ENCODE measurements at places on chromosomes 5 and 9. TPM values are rescaled to one million over a fixed set of nuclear protein-coding genes. Genes with fewer than 3 reads are reported as not detected.

DNA sequence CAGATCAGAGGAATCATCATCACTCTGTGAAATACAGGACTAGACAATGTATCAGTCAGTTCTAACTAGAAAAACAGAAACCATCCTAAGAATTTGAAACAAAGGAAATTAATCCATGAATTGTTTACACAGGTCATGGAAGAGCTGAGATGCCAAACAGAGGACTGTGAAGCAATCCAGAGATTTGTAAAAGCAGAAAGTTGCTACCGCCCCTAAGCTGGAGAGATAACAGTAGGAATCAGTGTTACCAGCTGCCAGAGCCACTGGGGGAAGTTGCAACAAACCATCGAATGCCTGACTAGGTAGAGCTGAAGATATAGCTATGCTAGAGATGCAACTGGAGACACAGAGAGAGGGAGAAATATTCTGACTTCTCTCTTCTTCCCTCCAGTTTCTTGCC lies 10.4 kb upstream of the MIER3 start:
- DNase-seq, result no peak

GRCh38 chr5:93062548-93062947 lies 518.5 kb downstream of the NR2F1-AS1 start:
- no peak for DNase-seq

DNA sequence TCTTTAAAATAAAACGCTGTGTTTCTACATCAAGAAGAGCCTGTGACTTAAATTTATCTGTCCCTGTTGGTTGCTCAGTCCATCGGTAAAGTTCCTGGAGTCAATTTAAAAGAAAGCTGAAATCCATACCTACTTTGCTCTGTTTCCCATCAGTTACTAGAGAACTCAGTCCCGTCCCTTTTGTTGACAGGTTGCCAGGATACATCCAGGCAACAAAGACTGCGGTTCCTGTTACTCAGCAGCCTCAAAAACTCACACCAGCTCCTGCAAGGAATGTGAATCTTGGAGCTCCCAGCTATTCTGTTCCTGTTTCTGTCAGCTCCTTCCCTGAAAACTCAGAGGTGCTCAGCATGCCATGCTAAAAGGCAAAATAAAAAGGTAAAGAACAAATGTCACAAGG lies at the start of gene ZNF474:
ZNF474 (plus strand) TSS at position 241 of the 400 bp plus-strand sequence. CDS start 22,445 bp downstream, outside the sequence.
- no peak for DNase-seq

DNA sequence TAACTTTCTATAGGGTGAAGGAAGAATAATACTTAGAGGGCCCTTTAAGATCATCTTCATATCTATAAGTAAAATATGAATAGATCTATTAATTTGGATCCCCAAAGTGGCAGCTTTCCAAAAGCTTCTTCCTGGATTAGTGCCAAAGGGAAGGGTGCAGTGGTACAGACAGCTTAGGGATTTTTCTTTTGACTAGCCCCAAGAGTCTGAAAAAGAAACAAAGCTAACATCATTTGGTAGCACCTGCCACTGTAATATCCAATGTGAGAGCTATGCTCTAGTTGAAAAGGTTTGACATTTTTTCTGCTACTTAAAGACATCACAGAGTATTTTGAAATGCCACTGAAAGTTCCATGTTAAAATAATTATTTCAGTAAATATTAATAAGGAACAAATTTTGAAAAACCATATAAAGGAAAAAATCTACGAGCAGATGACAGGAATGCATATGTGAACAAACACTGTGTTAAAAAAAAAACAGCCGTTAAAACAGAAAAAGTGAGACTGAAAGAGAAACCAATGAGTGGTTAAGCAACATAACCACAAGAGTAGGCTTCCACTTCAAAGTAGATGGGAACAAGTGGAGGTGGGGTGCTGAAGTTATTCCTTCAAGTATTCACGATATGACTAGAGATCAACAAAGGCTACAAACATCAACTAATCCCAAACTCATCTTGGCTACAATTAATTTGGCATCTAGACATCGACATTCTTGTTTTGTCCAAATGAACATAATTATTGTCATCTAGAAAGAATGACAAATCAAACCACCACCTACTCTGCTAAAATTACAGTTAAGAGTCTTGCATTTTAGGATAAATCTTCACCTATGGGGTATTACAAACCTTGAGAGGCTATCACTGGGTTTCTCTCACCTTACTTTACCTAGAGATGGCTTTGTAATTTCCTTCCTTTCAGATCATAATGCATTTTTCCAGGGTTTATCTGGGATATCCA lies 137.5 kb downstream of the CPLANE1 start:
- no peak for DNase-seq

DNA sequence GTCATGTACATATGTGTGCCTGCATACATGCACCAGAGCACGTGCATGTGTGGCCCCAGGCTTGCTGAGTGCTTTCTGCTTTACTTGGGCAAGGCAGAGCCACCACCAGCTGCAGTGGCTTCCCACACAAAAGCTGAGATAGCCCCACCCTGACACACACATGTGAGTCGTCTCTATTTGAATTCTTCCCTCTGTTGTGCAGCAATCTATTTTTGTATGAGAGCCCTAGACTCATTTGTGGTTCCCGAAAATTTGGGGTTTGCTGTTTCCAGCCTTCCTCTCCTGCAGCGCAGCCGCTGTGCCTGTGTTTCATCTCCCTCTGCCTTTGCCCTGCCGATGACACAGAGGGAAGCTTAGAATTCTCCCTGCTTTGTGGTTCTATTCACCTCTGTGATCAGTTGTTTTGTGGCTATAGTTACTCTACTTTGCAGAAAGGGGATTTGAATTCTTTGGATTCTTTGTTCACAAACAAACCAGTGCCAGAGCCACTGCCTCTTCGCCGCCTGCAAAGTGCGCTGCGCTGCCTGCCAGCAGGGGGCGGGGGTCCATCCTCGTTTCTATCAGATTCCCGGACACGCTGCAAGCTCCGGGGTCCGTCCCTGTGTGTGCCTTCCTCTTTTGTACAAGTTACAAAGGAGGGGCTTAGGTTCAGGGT lies 95.8 kb upstream of the DAP start:
- no peak for DNase-seq

DNA sequence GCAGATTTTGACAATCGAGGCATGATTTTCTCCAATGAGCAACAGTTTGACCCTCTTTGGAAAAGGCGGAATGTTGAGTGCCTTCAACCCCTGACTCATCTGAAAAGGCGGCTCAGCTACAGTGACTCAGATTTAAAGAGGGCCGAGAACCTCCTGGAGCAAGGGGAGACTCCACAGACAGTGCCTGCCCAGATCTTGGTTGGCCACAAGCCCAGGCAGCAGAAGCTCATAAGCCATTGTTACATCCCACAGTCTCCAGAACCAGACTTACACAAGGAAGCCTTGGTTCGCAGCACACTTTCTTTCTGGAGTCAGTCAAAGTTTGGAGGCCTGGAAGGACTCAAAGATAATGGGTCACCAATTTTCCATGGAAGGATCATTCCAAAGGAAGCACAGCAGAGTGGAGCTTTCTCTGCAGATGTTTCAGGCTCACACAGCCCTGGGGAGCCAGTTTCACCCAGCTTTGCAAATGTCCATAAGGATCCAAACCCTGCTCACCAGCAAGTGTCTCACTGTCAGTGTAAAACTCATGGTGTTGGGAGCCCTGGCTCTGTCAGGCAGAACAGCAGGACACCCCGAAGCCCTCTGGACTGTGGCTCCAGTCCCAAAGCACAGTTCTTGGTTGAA lies 13.6 kb downstream of the PTPDC1 start:
- no peak for DNase-seq

Gene GCNT1
- 7.9 TPM for total RNA-seq

GRCh38 chr5:149447373-149448367 lies 68.6 kb upstream of the IL17B start:
- no peak for DNase-seq

DNA sequence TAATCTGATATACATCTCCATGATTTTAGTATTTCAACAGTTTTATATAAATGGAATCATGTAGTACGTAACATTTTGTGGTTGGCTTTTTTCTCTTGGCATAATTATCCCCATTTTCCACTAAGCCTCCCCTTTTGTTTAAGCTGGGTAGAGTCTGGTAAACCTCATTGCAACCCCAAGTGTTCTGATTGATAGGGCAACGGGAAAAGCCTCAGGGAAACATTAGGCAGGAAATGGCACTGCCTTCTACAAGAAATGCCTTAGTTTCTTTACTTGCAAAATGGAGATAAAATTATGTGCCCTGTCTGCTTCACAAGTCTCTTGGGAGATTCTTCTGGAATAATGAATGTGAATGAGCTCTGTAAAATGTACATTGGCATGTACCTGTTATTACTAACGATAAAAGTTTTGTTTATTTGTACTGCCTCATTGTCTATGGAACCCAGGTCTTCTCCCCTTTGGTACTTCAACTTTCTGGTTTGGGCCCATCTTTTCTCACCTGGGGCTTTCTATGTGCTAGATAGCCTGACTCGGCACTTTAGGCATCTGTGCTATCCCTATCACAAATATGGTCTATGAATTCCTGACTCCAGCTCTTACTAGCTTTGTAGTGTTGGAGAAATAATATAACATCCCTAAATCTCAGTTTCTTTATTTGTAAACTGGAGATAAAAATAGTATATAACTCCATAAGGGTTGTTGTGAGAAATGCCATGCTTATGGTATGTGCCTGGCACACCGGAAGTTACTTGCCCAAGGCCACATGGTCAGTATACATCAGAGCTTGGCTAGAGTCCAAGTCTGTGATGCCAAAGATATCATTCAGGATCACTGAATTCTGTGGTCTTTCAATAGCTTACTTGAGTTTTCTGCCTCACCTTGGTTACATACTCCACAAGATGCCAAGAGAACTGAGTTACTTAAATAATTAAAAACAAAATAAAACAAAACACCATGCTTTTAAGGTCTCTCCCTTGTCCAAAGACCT lies 48.2 kb upstream of the ZNF169 start:
- no peak for DNase-seq

DNA sequence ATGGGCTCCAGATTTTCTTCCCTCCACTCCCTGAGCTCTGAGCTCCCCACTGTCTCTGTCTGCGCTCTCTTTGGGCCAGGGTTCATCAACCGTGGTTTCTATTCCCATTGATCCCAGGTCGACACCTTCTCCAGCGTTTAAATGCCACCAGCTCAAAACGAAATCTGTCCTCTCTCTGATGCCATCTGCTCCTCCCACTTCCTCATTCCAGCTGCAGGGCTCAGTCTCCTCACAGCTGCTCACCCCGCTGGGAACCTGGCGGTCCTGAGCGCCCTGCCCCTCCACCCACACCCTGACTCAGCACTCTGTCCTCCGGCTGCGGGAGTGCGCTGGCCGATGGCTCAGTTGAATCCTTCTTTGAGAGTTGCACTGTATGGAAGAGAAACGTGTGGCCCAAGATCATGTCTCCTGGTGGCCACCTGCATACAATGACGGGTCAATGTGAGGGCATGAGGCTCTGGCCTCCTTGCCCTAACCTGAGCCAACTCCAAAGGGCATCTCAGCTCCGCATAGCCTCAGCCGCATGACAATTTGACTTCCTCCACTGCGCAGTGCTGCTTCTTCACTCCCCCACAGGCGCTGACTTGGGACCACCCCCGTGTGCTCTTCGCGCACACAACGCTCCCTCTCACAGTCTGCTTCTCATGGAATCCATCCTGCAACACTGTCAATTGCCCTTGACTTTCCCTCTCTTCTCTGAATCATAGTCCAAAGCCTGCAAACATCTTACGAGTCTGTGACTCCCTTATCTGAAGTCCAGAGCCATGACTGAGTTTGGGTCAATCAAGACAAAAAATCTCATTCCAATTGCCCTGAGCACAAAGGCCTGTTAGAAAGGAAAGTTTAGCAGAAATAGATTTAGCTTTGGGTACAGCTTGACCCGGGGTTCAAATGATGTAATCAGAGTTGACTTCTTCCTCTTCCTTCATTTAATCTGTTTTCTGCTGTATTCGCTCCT lies 82.4 kb downstream of the PTCH1 start:
- no peak for DNase-seq

DNA sequence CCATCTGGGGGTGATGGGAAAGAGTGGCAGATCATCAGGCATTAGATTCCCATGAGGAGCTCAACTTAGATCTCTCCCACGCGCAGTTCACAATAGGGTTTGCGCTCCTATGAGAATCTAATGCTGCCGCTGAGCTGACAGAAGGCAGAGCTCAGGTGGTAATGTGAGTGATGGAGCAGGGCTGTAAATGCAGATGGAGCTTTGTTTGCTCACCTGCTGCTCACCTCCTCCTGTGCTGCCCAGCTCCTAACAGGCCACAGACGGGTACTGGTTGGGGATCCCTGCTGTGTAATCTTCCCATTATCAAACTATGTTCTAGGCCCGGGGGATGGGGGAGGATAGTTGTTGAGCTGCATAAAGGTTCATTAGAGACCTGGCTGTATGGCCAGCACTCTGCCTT lies 58.4 kb downstream of the UGCG start:
- DNase-seq, result no peak

- DNase-seq, result no peak
Observed at GRCh38 chr9:98429613-98430012, 174.2 kb upstream of the TBC1D2 start.

Gene SLC36A3
- total RNA-seq, result not detected

Gene SLC45A2
- total RNA-seq, result 1.2 TPM

DNA sequence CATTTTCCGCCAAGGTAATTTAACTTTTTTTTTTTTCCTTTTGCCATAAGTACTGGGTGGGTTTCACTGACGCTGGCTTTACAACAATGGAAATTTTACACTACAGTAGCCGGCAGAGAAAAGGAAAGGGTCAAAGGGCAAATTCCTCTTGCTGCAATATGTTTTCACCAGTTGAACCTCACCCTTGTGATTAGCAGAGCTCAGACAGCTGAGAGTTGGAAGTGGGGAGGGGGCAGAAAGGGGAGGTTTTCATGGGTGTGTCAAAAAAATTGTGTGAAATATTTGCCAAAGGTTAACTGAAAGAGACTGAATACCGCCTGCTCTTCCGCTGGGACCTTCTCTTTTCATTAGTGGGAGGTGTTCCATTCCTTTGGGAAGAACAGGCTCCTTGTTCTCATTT lies 296.9 kb downstream of the ADAMTS6 start:
- no peak for DNase-seq

- DNase-seq, result no peak
Observed at GRCh38 chr5:10351199-10351905, 2.1 kb upstream of the MARCHF6 start.

Gene HAVCR2
- total RNA-seq, result 2.1 TPM

Gene PCDHB10
- 1.4 TPM for total RNA-seq

Gene LCN9
- not detected for total RNA-seq

Gene JADE2
- 62.1 TPM for total RNA-seq

Gene FAM78A
- 2.0 TPM for total RNA-seq

Gene SMIM33
- not detected for total RNA-seq

Gene EGFLAM
- total RNA-seq, result 3.9 TPM

- DNase-seq, result no peak
Observed at GRCh38 chr9:31908891-31909480, 475.5 kb upstream of the ACO1 start.

Gene TLR4
- total RNA-seq, result 4.6 TPM

Measured in suprapubic skin (tissue), 4 donors.